Cerebellar nuclear complex (tissue), 1 donor: ENCODE measurements at places on chromosomes 16 and 17.

DNA sequence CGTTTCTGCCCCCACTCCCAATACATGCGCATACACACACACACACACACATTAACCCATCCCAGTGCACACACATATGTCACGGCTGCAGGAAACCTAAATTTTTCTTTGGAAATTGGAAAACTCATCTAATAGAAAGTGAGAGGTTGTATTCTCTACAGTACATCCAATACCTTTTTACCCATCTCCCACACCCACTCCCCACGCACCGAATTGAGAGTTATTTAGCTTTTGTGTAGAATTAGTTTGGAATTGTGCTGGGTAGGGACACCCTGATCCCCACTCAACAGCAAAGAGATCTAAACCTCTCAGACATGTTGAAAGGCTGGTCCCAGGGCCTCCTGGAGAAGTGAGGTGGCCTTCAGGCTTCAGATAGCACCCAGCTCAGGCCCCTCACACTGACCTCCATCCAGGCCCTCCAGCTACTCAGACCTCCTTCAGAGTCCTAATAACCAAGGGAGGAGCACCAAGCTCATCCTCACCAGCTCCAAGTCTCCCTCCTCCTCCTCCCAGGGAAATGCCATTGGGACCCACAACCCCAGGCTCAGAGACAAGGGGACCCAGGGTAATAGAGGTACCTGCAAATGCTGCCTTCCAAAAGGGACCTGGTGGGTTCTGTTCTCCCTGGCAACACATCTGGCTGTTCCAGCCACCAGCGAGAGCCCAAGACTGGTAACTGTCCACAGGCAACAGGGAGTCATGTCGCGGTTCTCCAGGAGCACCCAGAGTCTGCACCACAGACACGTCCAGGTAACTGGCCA, 955 bp downstream of the HOXB13 start:
- DNase-seq = no peak

DNA sequence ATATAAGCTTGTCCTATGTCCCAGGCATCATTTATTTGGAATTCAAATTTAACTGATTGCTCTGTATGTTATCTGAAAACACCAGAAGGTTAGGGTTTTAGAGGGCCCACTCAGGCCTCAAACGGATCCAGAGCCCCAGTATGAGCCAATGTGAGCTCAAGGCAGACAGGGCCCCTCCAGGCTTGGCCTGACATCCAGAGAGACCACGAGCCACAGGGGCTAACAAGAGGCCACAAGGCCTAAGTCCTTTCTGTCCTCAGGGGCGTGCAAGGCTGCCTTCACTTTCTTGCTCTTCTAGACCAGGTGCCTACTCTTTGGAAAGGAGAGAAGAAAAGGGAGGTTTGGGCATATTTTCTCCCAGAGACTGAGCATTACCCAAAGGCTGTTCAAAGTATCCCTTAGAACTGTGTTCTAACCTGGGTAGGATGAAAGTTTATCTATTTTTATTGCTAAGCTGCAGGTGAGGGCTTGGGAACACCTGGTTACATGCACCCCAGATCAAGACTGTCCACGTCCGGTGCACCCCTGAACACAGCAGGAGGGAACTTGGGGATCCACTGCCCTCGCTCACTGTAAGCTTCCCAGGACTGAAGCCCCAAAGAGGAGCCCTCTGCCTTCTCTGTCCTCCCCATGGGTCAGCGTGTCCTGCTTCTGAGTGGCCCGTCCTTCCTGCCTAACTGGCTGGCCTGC, 1.5 kb upstream of the ENGASE start:
- DNase-seq = no peak

DNA sequence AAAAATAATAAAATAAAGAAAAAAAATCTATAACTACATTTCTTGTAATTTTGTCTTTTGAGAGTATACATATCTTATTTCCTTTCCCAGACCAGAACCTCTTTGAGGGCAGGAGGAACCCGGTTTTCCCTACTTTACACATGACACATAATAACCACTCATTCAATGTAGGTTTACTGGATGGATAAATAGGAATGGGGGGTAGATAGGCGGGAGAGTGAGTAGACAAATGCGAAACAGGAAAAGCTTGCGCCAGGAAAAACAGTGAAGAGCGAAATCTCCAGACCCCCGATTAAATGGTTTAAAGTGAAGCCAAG, 515 bp upstream of the GOSR2 start:
- no peak for DNase-seq

- no peak for DNase-seq
Observed at GRCh38 chr16:79765901-79766394, 165.4 kb upstream of the MAF start.
